NCI-H2029 treated with DMSO at 0.1 percent for 48 hours (cell line): ENCODE measurements at places on chromosomes 16 and 17.
A peak's percentile ranks its signal among the peaks of the same experiment; 100 is the strongest.

- no peak for DNase-seq
Observed at GRCh38 chr16:30567991-30568638, 3.4 kb downstream of the ZNF688 start.

DNA sequence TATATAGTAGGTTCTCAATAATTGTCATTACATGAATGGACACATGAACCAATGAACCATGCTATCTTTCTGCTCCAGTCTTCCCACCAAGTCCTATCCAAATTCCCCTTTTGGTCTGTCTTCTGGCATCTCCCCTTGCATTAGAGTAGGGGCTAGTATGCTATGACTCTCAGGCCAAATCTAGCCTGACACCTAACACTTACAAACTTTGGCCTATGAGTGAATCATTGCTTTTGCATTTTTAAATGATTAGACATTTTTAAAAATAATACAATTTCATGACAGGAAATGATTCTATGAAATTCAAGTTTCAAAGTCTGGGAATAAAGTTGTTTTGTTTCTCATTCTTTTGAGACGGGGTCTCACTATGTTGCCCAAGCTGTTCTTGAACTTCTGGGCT lies 102.5 kb upstream of the MAF start:
- DNase-seq = no peak

DNA sequence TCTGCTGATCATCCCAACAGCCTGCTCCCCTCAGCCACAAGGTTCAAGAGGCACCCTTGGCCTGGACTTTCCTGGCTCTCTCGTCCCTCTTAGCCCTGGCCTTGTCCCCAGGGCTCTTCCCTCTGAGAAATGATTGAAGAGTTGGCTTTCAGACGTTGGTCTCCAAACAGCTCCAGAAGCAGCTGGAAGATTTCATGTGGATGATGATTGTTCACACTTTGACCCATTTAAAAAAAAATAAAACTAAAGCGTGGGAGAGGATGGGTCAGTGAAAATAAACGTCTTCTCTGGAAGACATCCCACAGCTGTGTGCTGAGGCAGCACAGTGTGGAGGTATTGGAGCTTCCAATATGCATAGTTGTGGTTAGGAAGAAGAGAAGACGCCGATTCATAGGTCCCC lies 54.7 kb upstream of the CDH11 start:
- no peak for DNase-seq

- peak; percentile 4 for DNase-seq
Observed at GRCh38 chr17:55825213-55825612, 74.4 kb downstream of the PCTP start.

GRCh38 chr17:61503961-61504360 lies 51.7 kb downstream of the TBX4 start:
- DNase-seq = no peak

GRCh38 chr17:39628655-39629493 lies 2.1 kb downstream of the PPP1R1B start:
- DNase-seq = no peak

DNA sequence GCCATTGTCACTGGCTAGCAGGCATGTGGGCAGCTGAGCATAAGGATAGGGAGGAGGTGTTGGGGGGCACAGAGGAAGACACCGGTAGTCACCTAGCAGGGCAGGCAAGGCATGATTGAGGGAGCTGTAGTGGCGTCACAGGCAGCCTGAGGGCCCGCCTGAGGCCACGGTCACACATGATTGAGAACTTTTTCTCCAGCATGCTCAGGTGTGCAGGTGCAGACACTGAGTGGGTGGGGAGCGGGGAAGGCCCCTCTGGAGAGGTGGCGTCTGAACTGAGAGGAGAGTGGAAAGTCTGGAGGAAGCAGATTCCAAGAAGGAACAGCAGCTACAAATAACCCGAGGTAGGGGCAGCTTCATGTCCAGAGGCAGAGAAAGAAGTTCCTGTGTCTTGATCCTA lies 10.9 kb upstream of the ARMC7 start:
- no peak for DNase-seq

DNA sequence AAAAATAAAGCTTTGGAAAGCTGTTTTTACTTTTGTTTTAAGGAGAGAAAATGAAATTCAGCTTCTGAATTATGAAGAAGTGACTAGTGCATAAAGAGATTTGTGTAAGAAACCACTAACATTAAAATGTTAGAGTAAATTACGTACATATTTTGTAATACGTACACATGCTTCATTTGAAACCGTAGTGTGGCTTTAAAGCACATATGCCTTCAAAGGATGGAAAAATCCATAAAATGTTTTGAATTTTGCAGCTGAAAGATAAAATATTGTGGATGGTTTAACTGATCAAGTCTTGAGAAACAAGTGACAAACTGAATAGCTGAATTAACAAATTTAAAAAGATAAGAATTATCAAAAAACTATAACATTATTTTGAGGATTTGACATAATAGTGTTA lies 35.4 kb downstream of the COX10 start:
- DNase-seq = no peak
